SIG-M5 (cell line): ENCODE measurements at places on chromosomes 11 and 22.

- no peak for DNase-seq
These were observed 8.8 kb downstream of the BCL9L start for GRCh38 chr11:118916842-118917388.

DNA sequence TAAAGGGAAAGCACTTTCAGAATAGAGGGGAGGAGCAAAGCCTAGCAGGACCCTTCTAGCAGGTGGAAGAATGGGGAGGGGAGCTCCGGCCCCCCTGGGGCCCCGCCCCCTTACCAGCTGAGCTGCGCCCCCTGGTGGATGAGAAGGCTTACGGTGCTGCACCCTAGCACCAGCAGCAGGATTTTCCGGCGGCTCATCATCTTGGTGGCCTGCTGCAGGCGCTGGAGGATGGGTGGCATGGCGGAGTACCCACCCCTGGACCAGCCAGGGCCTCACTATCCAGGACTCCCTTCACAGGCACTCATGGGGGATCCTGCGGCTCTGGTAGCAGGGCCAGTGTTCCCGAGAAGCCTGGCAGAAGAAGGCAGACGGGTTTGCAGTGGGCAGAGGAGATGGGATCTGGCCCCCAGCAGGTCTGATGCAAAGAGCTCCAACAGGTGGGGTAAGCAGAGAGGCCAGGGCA is 3.8 kb downstream of the GAL3ST3 start:
- no peak for DNase-seq

GRCh38 chr11:6824136-6824823 is 21.2 kb upstream of the OR10A5 start:
- DNase-seq, result no peak

DNA sequence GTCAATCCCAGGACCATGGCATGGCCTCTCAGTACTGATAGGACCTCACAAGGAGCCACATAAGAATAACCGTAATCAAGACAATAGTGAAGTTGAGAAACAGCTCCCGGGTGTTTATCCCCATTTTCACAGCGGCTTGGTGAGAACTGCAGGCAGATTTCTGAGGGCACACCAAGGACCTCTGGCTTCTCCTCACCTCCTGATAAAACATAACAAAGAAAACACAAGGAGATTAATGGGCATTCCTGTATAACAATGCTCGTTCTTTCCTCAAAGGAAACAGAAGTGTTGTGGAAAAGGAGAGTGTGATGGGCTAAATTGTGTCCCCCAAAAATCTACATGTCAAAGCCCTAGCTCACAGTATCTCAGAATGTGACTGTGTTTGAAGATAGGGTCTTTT is 4.0 kb downstream of the SLN start:
- no peak for DNase-seq

- no peak for DNase-seq
These were observed 11.9 kb upstream of the CLMP start for GRCh38 chr11:123206791-123207434.

DNA sequence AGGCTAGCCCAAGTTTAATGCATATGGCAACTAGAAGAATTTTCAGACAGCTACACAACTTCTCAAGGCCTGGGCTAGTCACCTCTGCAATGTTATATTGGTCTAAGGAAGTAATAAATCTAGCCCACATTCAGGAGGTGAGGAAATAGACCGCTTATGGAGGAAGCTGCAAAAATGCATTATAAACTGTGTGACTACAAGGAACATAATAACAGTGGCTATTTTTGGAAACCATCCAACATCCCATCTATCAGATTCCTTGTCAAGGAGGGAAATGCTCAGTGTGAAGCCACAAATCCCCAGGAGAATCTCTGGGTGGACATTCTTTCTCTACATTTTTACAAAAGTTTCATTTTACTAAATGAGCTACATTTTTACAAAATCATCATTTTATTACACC is 76.1 kb downstream of the BBOX1 start:
- no peak for DNase-seq

GRCh38 chr22:31393893-31394292 is 5.5 kb upstream of the DRG1 start:
- DNase-seq, result no peak

GRCh38 chr11:20008190-20008870 is 151.9 kb downstream of the DBX1 start:
- no peak for DNase-seq

- DNase-seq, result no peak
These were observed 52.4 kb downstream of the CWF19L2 start for GRCh38 chr11:107405260-107405659.

DNA sequence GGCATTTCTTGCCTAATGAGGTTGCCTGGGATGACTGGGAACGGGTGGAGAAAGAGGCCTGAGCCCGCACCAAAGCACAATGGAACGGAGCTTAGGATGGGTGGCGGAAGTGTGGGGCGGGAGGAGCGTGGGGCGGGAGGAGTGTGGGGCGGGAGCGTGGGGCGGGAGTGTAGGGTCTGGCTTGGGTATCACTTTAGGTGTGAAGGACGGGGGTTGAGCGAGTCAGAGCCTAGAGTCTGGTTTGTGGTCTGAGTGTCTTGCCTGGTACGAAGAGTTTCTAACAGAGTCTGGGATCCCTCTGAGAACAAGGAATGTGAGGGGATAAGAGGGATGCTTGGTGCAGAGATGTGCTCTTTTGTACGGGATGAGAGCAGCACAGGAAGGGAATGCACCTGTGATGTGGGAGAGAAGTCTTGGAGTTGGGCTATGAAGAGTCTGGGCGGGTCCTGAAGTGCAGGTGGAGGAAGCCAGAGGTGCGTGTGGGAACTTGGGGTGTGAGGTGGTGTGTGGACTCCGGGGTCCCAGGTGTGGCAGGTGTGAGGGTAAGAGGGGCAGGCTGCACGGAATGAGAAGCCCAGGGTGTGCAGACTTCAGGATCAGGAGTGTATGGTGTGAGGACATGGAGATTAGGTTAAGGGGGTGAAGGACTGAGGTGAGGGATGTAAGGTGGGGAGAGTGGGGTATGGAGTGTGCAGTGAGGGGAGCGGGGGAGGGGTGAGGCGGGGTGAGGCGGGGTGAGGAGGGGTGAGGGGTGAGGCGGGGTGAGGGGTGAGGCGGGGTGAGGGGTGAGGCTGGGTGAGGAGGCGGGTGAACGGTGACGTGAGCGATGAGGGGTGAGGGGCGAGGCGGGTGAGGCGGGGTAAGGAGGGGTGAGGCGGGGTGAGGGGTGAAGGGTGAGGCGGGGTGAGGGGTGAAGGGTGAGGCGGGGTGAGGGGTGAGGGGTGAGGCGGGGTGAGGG is 1.0 kb downstream of the SYCE3 start:
- no peak for DNase-seq

GRCh38 chr11:44955015-44955738 is 4.5 kb upstream of the TP53I11 start:
- no peak for DNase-seq

GRCh38 chr22:30326706-30327362 is at the start of gene TBC1D10A:
TBC1D10A (minus strand) TSS chr22:30326941; CDS start chr22:30326881, 60 bp downstream.
- no peak for DNase-seq

- no peak for DNase-seq
These were observed 149.8 kb downstream of the TTC17 start for GRCh38 chr11:43508511-43508918.

DNA sequence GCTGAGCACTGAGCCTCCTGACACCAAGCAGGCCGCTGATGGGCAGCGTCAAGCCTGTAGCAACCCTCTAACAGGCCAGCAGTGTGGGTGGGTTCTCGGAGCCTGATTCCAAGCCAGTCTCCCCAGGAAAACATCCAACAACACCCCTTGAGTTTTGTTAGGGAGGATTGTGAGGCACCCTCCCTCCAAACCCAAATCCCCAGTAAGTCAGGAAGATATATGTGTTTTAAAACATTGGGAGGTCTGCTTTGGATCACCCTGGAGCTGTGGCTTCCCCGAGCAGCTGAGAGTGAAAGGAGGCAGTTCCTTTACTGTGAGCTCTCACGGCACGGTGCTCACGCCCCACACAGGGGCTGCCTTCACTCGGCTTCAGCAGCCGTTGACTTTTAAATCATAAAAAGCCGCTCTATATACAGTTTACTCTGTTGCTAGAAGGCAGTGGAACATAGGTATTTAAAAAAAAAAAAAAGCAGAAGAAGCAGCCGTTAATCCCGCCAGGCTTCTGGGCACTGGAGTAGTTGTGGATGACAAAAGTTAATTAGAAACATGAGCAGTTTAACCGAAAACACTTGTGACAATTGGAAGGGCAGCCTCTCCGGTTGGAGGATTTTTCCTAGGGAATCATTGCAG is 218.6 kb downstream of the NAV2 start:
- DNase-seq, result no peak

DNA sequence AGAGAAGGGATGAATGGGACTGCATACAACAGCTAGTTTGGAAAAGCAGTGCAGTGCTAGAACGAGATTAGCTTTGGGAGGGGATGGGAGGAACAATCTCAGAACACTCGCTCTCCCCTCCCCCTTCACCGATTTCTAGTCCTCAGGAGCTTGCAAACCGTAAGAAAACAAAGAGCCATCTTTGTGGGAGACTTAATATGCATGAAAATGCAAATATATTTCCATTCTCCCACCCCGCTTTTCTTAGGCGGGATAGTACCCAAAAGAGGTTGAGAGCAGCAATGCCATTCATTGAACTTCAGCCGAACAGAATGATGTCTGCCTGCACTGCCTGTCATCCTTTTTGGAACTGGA is 1.1 kb downstream of the SPINDOC start:
- no peak for DNase-seq

DNA sequence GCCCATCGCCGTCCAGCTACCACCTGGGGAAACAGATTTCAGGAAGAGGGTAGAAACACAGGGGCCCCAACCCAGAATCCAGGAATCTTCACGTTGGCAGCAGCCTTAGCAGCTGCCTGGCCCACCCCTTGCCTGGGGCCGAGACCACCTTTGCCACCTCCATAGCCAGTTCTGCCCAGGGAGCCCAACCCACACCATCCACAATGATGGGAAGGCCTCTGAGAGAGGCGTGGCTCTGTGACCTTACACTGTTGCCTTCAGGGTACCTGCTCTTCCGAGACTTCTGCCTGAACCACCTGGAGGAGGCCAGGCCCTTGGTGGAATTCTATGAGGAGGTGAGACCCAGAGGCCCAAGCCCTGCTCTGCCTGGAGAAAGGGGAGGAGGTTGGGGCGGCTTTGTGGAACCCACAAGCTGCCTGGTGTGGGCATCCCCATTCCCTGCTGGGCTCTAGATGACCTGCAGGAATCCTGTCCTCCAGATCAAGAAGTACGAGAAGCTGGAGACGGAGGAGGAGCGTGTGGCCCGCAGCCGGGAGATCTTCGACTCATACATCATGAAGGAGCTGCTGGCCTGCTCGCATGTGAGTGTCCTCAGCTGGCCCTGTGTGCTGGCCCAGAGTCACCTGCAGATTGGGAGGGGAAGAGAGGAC is 10.0 kb upstream of the ANKRD13D start:
- no peak for DNase-seq

DNA sequence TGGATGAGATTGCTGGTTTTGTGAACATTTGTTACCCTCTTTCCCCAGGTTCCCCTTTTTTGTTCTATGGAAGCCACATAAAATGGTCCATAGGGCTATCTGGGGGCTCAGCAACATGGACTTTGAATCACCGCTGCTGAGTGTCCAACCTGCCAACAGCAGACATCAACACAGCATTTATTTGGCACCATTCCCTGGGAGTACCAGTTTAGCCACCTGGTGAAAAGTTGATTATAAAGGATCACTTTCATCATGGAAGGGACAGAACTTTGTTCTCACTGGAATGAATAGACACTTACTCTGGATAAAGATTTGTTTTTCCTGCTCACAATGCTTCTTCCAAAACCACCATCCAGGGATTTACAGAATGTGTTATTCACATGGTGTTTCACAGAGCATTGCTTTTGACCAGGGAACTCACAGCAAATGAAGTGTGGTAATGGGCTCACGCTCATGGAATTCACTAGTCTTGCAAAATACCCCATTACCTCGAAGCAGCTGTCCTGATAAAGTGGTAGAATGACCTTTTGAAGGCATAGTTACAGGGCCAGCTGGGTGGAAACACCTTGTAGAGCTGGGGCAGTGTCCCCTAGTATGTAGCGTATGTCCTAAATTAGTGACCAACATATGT is 43.9 kb downstream of the ADM start:
- no peak for DNase-seq

DNA sequence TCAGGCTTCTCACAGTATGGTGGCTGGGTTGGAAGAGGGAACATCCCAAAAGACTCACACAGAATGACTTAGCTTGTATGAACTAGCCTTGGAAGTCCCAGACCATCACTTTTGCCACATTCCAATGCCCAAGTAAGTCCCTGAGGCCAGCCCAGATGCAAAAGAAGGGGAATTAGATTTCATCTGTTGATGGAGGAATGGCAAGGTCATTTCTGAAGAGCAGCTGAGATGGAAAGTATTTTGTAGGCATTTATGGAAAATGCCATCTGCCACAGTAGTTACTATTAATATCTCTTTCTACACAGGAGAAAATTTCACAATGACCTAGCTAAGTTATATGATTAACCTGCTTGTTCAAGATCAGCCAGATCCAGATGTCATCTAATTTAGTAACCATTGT is 58.8 kb downstream of the ENDOD1 start:
- no peak for DNase-seq

GRCh38 chr11:36471577-36471976 is 38.5 kb downstream of the TRAF6 start:
- no peak for DNase-seq

- no peak for DNase-seq
These were observed 13.7 kb downstream of the AMOTL1 start for GRCh38 chr11:94781837-94782236.

- no peak for DNase-seq
These were observed 32.0 kb upstream of the SERPIND1 start for GRCh38 chr22:20741634-20742581.

GRCh38 chr11:95505927-95506426 is 275.0 kb upstream of the SESN3 start:
- DNase-seq, result no peak

DNA sequence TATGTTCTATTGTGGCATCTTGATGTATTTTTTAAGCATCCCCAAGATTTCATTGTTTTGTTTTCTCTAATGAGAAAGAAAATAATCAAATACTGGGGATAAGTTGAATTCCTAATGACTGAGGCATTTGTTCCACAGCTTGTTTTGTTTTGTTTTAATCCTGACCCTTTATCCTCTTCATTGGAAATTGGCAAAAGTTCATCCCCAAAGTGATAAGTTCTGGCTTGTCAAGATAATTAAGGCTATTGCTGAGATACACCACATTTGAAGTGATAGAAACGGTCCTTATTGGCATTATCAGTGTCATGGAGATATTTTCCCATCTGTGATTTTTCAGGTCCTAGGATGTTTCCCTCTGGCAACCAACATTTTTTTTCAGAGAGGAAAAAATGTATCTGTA is 65.0 kb downstream of the SLC36A4 start:
- no peak for DNase-seq
